ENCODE measurements at places on chromosomes 4 and X.

DNA sequence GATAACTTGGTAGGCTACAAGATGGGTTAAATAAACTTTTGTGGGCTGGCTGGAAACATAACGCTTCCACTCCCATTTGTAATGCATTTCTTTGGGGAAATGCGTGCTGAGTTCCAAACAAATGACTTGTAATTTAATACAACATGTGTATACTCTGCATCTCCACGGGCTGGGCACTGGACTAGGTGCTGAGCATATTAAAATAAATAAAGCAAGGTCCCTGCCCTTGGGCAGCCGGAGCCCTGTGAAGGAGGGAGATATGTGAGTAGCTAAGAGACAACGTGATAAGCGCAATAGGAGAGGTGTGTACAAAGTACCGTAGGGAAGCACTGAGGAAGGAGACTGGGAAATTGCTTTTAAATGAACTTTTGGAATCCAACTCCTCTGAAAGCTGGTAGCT lies 147.2 kb upstream of the RBPJ start:
- no peak for DNase-seq

DNA sequence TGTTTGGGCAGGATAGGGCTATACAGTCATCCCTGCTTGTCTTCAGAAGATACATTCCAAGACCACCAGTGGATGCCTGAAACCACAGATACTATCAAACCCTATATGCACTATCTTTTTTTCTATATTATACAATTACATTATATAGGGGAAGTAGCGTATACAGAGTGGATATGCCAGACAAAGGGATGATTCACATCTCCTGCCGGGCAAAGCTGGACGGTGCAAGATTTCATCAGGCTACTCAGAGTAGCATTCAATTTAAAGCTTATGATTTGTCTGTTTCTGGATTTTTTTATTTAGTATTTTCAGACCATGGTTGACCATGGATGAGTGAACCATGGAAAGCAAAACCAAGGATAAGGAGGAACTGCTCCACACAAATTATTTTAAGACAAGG lies 7.0 kb upstream of the AMTN start:
- no peak for DNase-seq

DNA sequence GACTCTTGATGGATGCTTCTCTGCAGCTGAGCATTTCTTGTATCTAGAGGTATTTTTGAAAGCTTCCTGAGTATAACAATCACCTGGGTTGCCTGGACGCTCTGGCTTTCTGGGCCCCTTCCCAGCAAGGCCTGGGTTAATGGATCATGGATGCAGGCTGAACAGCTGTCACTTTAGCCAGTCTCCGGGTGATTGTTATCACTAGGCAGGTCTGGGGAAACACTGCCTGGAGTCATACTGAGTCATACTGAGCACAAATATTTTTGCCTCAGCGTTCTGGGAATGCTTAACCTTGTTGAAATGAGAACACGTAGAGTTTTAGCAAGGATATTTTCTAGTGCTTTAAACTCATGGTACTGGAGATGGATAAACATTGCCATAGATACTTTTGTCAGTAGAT lies 102.6 kb downstream of the PHEX start:
- DNase-seq = no peak

GRCh38 chrX:18348047-18348446 lies 6.4 kb downstream of the SCML2 start:
- no peak for DNase-seq

- DNase-seq = no peak
Observed at GRCh38 chrX:14489437-14489836, 39.9 kb upstream of the GLRA2 start.

DNA sequence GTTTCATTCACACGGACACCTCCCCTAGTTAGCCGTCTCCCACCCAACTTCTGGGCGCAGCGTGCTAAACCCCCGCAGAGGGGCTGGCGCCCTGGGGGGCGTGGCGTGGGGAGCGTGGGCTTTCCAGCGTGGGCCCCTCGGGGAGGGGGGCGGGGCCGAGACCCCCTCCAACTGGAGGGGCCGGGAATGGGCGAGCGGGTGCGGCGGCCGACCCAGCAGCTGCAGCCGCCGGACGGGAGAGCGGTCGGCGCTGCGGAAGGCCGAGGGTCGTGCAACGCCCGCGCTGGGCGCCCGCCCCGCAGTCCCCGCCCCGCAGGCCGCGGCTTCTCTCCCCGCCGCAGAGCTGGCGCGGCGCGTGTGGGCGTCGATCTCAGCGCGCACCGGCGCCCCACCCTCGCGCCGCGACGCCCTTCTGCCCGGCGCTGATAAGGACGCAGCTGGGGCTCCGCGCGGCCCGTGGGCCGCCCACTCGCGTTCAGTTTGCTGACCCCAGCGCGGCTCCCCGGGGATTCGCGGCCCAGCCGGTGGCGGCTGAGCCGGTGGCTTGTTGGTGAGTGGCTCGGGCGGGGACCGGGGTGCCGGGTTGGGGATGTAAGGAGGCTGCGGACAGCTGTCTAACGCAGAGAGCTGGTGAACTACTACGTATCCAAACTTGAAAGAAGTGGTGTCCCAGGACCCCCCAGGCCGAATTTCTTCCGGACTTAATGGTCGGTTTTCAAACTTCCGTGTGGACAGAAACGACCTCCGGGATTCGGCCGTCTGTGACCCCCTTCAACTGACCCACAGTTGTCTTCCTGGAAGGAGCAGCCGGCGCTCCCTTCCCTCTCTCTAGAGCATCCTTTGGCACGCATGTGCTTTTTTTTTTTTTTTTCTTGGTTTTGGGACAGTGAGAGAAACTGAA lies 1.5 kb downstream of the FHDC1 start:
- no peak for DNase-seq

All from tibial nerve (tissue), 4 donors.